CD4-positive, alpha-beta T cell treated with Interleukin-12 subunit alpha and Interleukin-12 subunit beta, for 1 hour (primary cell): ENCODE measurements at places on chromosomes 1 and 21.

- no peak for DNase-seq
These were observed 276.2 kb downstream of the NEGR1 start for GRCh38 chr1:72006092-72006491.

DNA sequence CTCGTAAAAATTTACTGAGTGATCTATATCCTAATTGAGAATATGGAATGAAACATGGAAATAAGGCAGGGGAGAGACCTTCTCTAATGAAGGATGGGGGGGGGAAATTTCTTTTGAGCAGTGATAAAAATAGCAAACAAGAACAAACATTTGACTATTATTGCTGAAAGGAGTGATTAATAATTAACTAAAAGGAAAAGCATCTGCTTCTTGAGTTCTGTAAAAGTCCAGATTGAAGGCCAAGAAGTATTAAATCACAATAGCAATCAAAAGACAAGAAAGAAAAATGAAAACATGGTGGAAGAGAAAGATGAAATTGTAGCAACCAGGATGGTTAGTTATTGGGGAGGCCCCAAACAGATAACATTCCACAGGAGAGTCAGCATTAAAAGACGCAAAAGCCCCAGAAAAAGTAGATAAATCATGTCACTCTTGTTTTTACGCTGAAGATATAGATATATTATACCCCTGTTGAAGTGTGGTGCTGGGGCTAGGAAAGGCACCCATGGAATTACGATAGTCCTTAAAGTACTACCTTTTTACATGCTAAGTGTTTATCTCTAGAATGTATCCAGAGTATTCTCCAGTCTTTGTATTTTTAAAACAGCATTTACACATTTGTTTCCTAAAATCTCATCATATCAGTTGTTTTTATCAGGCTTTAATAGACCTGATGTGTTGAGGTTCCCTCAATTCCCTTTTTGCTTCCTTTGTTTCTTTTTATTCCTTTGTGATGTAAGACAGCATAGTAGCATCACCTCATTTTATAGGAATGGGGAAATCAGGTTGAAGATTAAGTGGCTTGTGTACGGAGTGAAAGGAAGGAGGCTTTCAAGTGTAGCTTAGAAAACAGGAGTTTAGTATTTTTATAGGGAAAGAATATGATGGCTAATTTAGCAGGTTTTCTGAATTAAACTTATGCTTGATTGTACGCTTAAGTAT, 28.9 kb downstream of the DISP1 start:
- DNase-seq, result no peak

GRCh38 chr1:112995890-112996289, 39.9 kb upstream of the SLC16A1 start:
- no peak for DNase-seq

DNA sequence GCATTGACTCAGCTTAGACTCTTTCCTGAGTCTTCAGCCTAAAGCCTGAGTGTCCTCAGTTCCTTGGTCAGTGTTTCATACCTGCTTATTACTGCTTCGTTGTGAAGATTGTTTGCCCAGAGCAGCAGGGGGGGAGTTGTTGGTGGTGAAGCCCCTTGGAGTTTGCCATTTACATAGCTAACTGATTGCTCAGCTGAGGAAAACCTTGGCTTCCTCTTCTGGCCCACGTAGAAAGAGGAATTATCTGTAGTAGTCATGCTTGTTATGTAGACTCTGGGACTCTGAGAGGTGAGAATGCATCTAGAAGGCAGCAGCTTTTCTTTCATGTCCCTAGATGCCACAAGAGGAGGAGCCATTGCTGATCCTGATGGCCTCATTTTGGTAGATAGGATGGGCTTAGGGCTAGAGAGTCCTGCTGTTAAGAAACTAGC, 125.9 kb downstream of the MAST2 start:
- DNase-seq, result no peak

GRCh38 chr1:90713741-90714509, 3.2 kb downstream of the BARHL2 start:
- DNase-seq, result no peak

GRCh38 chr1:71835442-71835813, 446.9 kb downstream of the NEGR1 start:
- no peak for DNase-seq

- DNase-seq, result no peak
These were observed 1.7 kb downstream of the CAMK1G start for GRCh38 chr1:209585197-209585596.

GRCh38 chr1:200626853-200627534, 6.4 kb upstream of the KIF14 start:
- DNase-seq, result no peak

GRCh38 chr1:177950506-177950905, 19.4 kb downstream of the SEC16B start:
- DNase-seq, result no peak

DNA sequence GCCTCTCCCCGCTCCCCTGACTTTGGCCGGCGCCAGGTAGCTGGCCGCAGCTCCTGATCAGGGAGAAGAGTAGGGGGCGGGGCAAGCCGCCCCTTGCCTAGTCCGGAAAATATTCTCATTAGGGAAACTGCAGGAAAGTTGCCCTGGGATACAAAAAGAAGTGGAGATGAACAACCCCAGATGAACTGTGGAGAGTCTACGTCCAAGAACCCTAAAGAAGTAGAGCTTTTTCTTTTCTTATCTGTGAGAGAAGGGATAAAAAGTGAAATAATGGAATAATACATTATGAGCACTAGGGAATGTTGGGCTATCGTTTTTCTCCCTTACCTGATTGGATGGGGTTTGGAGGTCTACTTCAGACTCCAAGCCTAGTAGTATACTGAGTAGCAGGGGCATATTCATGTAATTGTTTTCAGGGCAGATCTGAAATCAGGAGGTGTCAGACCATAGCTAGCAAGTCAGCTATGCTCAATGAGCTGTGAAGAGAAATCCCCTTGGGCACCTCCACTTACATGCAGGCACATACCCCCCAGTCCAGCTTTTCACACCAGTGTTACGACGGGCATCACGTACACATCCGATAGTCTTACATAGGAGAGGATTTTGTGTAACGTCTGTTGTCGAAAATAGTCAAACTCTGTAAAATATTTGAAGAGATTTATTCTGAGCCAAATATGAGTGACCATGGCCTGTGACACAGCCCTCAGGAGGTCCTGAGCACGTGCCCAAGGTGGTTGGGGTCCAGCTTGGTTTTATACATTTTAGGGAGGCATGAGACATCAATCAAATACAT, 1.7 kb upstream of the DUSP10 start:
- peak; percentile 30 for DNase-seq

GRCh38 chr1:150887018-150887417, at the start of gene CTXND2:
CTXND2 (plus strand) TSS chr1:150887136; CDS start chr1:150912315, 25,179 bp downstream.
- no peak for DNase-seq

- DNase-seq, result no peak
These were observed 108.0 kb downstream of the BRINP2 start for GRCh38 chr1:177278626-177279390.

- no peak for DNase-seq
These were observed 83.1 kb upstream of the CTTNBP2NL start for GRCh38 chr1:112312879-112313278.

GRCh38 chr1:93114391-93114790, 35.3 kb downstream of the MTF2 start:
- no peak for DNase-seq

DNA sequence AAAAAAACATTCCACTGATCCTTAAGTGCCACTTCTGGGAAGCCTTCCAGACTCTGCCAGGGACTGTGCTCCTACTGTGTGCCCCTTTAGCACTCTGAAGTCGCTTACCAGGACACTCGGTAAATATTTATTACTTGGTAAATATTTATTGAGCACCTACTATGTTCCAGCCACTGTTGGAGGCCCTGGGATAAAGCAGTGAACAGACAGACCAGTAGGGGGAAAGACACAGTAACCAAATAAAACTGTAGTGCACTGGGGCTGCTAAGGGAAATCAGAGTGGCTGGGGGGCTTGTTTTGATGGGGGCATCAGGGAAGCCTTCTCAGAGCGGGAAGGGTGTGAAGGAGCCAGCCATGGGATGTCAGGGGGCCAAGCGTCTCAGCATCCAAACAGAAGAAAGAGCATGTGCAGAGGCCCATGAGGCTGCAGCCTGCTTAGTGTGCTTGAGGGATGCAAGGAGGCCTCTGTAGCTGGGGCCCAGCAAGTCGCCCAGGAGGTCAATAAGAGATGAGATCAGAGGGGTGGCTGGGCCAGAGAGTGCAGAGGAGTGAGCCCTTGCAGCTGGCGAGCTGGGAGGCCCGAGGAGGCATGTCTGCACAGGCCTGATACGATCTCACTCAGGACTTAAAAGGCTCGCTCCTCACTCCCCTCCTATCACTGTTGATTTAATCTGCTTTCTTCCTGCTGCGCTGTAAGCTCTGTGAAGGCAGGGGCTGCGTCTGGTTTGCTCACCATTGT, 28.6 kb downstream of the KAZN start:
- DNase-seq, result no peak

- no peak for DNase-seq
These were observed 339.7 kb downstream of the USP25 start for GRCh38 chr21:16069178-16070112.

DNA sequence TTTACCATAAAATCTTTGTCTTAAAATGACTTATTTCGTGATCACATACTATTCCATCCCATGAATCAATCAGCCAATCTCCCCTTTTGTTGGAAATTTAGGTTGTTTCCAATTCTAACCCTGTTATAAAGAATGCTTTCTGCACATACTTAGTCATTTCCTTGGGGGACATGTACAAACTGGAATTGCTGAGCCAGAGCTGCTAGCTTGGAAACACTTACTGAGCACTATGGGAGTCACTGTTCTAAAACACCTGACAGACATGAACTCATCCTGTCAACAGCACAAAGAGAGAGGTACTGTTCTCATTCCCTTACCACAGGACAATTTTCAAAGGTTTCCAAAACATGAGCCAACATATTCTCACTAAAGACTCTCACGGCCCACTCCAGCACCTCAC, 32.1 kb downstream of the AK2 start:
- no peak for DNase-seq

GRCh38 chr1:204983136-204983535, 59.9 kb upstream of the CNTN2 start:
- no peak for DNase-seq

DNA sequence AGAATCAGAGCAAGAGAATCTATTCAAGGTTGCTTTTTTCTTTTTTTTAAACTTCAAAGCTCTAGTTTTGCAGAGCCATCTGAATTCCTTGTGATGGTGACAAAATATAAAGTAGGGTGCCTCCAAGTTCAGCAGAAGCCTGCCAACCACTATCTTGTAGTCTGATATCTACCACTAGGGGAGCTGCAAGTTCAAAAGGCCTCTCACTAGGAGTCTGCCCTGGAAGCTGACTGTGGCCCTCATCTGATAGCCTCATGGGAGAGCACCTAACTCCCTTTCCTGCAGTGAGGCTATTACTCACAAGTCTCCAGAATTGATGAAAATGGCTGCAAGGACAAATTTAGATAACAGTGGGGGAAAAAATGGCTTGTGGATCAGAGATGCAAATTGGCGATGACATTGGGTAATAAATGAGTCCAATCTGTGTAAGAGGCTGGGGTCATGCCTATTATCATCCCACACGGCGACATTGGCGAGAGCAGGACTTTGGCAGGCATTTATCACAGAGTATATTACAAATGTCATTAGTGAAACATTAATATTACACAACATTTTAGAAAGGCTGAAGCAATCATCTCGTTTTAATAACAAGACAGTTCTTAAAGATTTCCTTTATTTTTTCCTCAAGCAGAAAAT, 10.7 kb upstream of the ZP4 start:
- no peak for DNase-seq

GRCh38 chr1:197066719-197067456, at the start of gene F13B:
F13B (minus strand) TSS chr1:197067260; CDS start chr1:197067223, 37 bp downstream.
- DNase-seq, result no peak

GRCh38 chr21:45768011-45768739, 124.7 kb downstream of the PCBP3 start:
- no peak for DNase-seq

DNA sequence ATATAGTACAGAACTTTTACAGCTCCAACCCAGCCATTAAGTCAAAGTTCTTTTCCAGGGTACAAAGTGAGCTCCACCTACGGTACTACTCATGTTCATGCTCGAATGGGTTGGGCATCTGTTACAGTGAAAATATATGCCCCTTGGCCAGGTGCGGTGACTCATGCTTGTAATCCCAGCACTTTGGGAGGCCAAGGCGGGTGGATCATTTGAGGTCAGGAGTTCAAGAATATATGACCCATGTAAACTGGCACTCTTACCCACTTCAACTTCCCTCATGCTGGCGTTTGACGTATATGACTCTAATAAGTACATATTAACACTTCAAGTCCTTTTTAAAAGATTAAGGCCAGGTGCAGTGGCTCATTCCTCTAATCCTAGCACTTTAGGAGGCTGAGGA, 71.3 kb upstream of the PKN2 start:
- no peak for DNase-seq

GRCh38 chr1:32316903-32317277, 19.1 kb downstream of the MARCKSL1 start:
- no peak for DNase-seq

GRCh38 chr1:205756552-205756951, 6.6 kb upstream of the NUCKS1 start:
- no peak for DNase-seq

GRCh38 chr1:40243351-40243750, 4.4 kb upstream of the TMCO2 start:
- no peak for DNase-seq

GRCh38 chr1:182122913-182123260, 61.4 kb upstream of the ZNF648 start:
- no peak for DNase-seq

DNA sequence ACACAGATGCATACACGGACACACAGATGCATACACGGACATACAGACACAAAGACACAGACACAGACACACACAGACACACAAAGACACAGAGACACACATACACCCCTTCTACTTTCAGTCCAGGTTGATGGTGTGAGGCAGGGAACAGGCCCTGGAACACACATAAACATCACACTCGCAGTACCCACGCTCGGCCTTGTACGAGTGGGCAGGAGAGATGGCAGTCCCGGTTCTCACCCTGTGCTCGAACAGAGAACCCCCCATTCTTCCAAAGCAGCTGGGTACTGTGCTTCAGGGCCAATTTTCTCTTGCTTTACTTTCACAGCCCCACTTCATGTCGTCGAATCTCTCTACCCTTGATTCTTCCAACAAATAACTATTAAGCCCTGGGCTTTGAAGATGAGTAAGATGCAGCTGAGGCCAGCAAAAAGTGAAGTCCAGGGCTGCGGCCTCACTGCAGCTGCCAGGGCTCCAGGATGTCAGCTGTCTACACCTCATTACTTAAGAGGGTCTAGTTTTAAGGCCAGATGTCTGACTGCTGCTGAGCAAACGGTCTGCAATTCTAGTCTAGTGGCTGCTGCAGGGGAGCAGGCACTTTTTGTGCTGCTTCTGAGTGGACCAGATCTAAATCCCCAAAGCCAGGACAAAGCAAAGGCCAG, 90.1 kb downstream of the PGBD5 start:
- no peak for DNase-seq

DNA sequence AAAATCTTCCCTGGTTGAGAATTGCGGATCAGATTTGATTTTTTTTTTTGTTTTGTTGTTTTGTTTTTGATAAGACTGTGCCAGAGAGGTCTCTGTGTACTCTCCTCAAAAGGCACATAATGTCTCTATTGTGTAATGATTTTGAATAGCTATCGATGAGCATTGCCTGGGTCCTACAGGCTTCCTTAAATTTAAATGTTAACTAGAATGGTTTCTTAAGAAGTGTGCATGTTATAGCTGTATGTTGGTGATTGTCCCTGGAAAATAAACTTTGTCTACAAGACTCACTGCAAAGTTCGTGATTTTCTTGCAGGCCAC, 121.2 kb downstream of the ITSN1 start:
- DNase-seq, result no peak
